Glomerular endothelial cell (primary cell): ENCODE measurements at places on chromosomes 3 and 15. TPM values are rescaled to one million over a fixed set of nuclear protein-coding genes. Genes with fewer than 3 reads are reported as not detected.

DNA sequence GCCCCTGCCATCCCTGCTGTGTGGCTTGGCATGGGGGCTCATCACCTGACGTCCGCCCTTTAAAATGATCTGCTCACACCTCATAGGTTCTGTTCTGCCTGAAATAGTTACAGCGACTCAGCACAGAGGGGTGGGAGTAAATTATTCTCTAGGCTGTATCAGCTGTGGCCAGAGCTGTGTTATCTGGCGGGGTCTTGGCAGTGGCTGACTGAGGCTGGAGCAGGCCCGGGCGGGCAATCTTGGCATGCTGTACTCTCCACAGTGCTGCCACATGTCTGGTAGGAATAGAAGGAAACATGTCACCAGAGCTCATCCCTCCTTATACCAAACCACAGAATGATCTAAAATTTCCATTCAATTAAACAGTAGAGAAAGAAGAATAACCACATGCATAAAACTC is 499.9 kb upstream of the LMCD1 start:
- no peak for DNase-seq

DNA sequence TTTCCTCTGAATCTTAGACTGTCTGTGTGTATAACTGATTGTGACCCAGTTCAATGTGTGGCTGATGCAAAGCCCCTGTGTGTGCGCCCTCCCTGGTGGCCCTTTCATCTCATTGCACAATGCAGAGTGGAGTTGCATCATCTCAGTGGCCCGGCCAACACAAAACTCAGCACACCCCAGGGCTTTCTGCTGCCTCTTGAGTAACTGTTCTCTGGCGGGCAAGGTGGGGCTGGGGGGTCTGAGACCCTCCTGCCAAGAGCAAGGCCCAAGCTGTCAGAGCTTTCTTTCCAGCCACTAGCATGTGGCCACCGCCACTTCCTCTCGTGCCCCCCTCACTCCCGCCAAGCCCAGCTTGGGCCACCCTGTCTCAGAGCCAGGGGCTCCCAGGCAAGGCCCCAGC is 80.7 kb upstream of the ALDH1L1 start:
- DNase-seq = no peak

DNA sequence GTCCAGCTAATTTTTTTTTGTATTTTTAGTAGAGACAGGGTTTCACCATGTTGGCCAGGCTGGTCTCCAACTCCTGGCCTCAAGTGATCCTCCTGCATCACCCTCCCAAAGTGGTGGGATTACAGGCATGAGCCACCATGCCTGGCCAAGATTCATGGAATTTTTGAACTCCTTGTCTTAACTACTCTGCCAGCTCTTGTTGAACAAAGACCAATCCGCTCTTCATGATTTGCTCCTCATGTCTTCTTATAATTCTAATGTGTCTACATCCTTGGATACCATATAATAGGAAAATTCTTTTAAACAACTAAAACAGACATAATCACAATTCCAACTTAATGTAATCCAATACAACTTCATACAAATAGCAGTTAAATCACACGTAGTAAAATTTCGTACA is 21.3 kb downstream of the UBA5 start:
- DNase-seq = no peak

- no peak for DNase-seq
Measured at GRCh38 chr3:88152841-88153240, 3.1 kb downstream of the C3orf38 start.

GRCh38 chr15:39143479-39143878 is 437.4 kb upstream of the THBS1 start:
- DNase-seq = no peak

- peak; percentile 84 for DNase-seq
Measured at GRCh38 chr3:129015388-129016105, 14.4 kb downstream of the EFCC1 start.

DNA sequence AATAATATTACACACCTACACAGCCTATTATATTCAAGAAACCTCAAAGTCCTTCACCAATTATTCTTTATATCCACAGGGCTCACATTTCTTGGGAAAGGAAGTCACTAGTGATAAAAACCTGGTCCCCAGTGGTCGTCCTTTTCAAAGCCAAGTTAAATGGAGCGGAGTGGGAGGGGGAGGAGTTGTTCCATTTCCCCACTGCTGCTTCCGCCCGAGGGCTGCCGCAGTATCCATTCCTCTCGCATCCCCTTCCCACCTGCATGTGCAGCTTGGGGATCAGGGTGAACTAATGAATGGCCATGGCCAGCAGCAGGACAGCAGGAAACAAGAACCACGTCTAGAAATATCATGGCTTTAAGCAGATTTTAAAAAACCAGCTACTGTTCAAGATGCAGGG is 76.4 kb upstream of the SEMA6D start:
- DNase-seq = no peak

GRCh38 chr3:184688251-184688881 is 23.5 kb downstream of the MAGEF1 start:
- DNase-seq = no peak

GRCh38 chr3:42090973-42091731 is at the start of gene TRAK1:
Gene TRAK1 (plus strand): TSS chr3:42091357. CDS start chr3:42091470, 113 bp downstream.
- DNase-seq = no peak

DNA sequence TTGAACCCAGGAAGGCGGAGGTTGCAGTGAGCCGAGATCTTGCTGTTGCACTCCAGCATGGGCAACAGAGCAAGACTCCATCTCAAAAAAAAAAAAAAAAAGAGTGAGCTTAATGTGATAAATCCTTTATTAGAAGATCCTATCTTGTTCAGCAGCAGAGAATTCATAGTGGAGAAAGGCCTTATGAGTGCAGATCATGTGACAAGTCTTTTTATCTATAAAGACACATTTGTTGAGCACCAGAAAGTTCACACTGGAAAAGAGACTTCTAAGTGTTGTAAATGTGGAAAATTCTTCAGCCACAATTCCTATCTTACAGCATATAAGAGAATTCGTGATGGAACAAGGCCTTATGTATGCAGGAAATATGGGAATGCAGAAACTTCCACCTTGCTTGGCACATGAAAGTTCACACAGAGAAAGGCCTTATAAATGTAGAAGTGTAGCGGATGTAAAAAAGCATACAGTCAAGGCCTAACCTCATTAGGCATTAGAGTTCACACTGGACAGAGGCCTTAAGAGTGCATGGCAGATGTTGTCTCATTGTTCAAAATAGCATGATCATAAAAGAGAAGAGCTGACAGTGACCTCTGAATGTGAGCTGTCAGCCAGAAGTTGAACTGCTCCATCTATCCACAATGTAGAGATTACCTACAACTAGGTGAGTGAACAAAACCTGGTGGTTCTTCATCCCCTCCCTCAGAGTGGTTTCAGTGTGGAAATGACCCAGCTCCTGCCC is 16.7 kb downstream of the ADAM10 start:
- no peak for DNase-seq

DNA sequence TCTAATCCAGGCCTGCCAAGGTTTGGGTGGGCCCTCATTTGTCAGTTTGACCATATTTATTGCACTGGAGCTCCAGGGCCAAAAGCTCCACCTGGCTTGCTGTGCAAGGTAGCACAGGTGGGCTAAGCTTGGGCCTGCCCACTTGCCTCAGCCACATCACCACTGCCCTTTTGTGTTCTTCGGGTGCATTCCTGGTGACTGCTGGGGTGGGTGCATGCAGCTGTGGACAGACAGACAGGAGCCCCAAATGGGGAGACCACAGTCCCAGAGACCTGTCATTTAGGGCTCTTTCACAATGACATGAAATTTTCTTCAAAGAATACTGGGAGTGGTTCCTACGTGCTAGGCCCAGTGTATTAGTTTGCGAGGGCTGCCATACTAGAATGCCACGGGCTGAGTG is 2.7 kb downstream of the MESP2 start:
- DNase-seq = no peak

DNA sequence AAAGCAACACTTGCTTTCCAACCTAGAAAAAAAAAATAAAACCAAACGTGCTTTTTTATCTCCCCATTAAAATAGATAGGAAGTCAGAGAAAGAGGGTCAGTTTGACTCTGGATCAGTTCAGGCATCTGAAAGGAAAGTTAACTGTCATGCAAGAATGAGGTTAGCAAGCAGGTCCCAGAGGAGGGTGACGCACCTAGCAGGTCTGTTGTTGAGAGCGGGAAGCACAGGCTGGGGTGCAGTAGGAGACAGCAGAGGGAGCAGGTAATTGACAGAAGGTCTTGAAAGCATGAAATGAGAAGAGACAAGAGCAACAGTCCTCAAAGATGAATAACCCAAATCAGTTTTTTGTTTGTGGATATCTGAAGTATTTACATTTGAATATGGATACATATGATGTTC is 82.5 kb downstream of the ANO10 start:
- no peak for DNase-seq

DNA sequence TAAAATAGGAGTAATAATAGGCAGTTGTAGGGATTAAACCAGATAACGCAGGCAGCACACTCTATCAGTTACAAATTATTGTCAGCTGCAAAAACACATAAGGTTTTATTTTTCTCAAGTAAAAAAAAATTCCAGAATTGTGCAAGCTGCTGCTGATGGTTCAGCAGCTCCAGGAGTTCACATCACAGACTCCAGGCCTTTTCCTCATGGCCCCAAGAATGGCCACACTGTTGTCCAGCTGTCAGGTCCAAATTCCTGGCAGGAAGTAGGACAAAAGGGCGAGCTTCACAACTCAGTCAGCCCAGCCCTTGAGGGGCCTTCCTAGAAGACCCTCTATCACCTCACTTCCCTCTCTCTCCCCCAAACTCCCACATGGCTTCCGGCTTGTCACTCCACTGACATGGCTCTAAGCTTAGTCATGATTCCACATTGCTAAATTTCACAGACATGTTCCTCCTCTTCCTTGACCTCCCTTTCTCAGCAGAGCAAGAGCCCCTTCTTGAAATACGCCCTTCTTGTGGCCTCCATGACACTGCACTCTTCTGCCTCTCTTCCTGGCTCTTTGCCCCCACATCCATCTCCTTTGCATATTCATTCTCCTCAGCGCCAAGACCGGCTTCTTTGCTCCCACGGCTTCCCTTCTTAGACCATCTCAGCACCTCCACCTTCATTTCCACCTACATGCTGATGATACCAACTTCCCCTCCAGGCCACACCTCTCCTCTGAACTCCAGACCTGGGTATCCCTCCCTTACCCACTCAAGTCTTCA is 27.4 kb upstream of the FAM174B start:
- no peak for DNase-seq

GRCh38 chr15:75721923-75722870 is 9.5 kb upstream of the CSPG4 start:
- no peak for DNase-seq

GRCh38 chr15:74614744-74615507 is 710 bp upstream of the CLK3 start:
- no peak for DNase-seq

DNA sequence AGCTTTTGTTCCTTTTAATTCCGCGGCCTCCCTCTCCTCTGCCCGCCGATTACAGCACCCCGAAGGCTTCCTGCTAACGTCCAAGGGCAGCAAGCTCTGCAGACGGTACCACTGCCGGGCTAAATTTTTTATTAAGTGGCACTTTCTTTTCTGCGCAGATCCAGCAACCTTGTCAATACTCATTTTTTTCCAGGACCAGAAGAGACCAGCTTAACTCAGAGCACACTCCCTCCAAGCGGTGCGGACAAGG is 542 bp upstream of the MEIS2 start:
- no peak for DNase-seq

GRCh38 chr15:98777426-98777825 is 129.1 kb downstream of the IGF1R start:
- no peak for DNase-seq

GRCh38 chr15:45943240-45943639 is 308.4 kb downstream of the SQOR start:
- DNase-seq = no peak

DNA sequence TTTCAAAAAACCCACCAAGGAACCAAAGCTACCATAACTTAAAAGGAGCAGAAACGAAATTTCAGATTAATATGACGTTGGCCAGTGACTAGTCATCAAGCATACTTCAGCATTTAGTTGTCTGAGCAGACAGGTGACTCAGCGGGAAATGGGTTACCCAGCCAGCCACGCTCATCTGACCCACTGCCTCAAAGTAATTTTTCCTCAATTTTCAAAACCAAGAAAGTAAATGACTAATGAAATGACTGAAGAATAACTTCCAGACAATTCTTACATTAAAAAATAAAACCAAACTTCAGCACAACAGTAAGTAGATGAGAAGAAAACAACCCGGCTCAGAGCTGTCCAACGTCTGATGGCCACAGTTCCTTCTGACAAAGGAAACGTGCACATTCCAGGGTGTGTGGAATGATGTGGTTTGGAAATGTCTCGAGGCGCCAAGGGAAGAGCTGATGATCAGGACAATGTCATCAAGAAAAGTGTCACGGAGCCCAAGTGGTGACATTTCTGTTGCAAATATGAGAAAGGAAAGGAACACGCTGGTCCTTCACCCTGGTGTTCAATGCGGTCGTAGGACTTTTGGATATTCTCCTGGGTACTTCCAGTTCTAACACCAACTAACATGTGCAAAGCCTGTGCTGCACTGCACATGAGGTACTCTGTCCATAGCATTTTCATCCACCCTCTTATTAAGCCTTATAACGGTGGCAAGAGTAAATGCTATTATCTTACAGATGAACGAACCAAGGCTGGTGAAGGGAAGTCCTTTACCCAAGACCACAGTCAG is 79.1 kb downstream of the FOXP1 start:
- peak; percentile 39 for DNase-seq

- no peak for DNase-seq
Measured at GRCh38 chr15:74937272-74937589, 642 bp downstream of the COX5A start.

DNA sequence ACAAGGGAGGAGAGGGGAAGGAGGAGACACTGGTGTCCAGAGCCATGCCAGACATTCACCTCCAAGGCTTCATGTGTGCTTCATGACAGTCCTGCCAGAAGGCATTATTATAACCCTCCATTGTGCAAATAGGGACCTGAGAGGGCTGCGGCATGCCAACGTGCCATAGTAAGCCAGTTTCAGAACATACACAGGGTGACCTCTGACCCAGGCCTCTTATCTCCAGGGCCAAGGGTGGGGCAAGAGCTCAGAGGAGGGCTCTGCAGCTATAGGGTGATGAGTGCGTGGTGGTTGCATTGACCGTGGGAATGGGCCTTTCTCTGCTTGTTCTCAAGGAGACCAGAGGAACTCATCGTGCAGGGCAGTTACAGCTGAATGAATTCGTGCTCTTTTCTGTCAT is 9.7 kb upstream of the ACSBG1 start:
- DNase-seq = no peak

DNA sequence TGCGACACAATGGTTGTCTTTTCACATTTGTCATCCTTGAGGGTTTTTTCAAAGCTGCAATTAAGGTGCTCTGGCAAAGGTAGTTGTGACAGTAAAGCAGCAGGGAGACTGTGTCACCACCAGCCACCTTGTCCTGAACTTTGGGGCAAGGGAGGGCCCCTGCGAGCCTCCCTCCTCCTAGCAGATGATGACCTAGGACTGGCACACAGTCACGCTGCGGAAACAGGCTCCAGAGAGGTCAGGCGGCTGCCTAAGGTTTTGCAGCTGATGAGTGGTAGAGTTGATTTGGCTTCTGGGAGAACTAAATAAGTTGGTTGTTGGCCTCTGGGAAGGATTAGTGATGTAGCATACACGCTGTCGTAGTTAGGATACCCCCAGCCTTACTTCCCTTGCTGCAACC is 62.7 kb downstream of the PDIA5 start:
- no peak for DNase-seq

The SQOR gene
- total RNA-seq = 54.4 and 78.0 TPM in 2 replicates

The IMPG2 gene
- total RNA-seq = 0.34 and 0.99 TPM in 2 replicates

The P3H2 gene
- 29.1 and 41.9 TPM in 2 replicates for total RNA-seq

The ARHGAP11A gene
- total RNA-seq = 7.7 and 8.2 TPM in 2 replicates

The MST1R gene
- 0.10 and 0.18 TPM in 2 replicates for total RNA-seq

The ZDHHC19 gene
- total RNA-seq = not detected in 2 replicates

The SERINC4 gene
- total RNA-seq = not detected in 2 replicates

The ISL2 gene
- total RNA-seq = 0.18 and 0.19 TPM in 2 replicates
